ENCODE measurements at places on chromosomes 7 and 10.

DNA sequence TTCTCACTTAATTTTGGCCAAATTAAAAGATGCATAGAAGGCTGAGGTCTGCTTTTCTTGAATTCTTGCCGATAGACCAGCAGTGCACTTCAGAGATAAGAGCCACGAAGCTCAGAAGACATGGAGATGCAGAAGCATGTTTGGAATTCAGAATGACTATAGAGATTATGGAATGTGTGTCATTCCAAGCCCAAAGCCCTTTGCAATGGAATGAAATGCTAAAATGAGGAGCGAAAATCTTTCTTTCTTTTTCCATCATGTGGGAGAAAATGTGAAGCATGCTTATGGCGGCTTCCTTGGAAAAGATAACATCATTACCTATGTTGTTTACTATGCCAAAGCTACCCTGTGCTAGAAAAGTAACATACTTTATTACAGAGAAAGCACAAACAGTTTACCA lies 257.0 kb upstream of the RNF32 start:
- peak; percentile 97 for DNase-seq

GRCh38 chr7:1906087-1906830 lies 236.2 kb downstream of the ELFN1 start:
- no peak for DNase-seq

DNA sequence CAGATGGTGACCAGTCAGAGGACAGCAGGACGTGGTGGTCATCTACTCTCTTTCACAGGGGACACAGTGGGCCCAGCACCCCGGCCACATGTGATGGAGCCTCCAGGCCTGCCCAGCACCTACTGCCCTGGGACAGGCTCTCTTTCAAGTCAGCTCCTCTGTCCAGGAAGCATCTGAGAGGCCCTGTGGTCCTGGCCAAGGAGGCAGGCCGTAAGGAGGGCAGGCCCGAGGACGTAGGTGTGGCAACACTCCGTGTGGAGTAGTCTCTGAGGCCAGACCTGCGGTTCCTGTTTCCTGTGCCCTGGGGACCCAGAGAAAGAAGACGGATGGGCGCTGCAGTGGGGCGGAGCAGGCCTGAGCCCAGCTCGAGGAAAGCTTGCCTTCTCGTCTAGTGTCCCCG lies 179.2 kb downstream of the EBF3 start:
- DNase-seq, result no peak

DNA sequence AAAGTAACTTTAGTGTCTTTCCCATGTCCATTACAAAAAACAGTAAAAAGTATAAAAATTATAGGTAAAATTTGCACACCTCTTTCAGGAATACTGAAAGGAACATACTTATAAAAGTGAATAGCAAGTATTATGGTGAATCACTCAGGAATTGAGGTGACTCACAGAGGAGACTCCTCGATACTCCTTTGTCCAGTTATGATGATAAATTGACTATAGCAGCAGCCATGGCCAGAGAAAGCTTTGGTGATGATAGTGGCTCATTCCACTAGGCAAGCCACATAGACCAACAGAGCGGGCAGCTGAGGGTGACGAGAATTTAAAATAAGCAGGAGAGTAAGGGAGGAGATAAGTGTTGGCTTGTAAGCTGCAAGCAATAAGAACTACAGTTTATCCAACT lies 1231.1 kb upstream of the CELF2 start:
- DNase-seq, result no peak

GRCh38 chr7:122550545-122550944 lies 148.4 kb downstream of the RNF133 start:
- DNase-seq, result no peak

- no peak for DNase-seq
Observed at GRCh38 chr10:48714088-48714487, 29.4 kb downstream of the WDFY4 start.

DNA sequence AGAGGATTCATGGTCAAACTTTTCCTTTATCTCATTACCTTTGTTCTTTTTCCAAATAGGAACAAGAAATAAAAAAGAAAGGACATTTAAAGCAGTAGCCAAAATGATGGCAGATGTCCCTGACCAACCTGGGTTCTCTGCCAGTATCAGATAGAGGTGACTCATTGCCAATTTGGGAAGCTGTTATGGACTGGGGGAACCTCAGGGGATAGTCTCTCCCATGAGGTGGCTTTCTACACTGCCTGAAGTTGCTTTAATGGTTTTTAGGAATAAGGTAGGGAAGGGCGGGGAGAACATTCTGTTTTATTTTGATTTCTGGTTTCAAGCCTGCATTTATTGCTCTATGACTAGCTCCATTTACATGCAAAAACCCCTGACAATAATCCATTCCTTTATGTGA lies 457.9 kb upstream of the TPK1 start:
- no peak for DNase-seq

- DNase-seq, result peak; percentile 77
Observed at GRCh38 chr10:120813085-120813484, 38.1 kb upstream of the WDR11 start.

- peak; percentile 89 for DNase-seq
Observed at GRCh38 chr10:30170814-30171213, 111.4 kb upstream of the JCAD start.

- no peak for DNase-seq
Observed at GRCh38 chr10:72062382-72062781, 26.0 kb downstream of the SPOCK2 start.

DNA sequence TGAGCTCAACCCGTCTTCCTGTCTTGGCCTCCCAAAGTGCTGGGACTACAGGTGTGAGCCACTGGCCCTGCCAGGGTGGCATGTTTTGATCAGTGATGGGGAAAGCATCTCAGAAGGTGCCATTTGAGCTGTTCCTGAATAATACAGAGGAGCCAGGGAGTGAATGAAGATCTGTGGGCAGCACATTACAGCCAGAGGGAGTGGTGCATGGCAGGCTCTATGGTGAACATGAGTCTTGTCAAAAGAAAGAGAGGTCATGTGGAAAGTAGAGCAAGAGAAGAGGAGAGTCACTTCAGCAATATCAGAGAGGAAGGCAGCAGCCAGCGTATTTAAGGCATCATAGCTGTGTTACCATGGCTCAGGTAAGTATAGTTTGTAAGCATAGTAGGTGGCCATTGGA lies 275.7 kb upstream of the LRGUK start:
- no peak for DNase-seq

- no peak for DNase-seq
Observed at GRCh38 chr7:158111049-158111751, 476.4 kb downstream of the PTPRN2 start.

DNA sequence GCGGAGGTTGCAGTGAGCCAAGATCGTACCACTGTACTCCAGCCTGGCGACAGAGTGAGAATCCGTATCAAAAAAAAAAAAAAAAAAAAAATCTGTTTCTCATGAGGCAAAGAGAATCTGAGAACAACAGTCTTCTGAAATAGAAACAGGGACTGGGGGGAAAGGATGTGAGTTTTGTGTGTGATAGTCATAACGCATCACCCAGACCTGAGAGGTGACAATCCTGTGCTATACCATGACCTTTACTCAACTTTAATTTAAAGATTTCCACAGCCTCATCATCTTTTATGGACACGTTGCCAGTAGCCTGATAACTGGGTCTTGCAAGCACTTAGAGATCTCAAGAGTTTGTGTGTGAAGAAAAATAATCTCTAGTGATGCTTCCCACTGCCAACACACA lies 2.3 kb downstream of the ATXN7L1 start:
- DNase-seq, result no peak

DNA sequence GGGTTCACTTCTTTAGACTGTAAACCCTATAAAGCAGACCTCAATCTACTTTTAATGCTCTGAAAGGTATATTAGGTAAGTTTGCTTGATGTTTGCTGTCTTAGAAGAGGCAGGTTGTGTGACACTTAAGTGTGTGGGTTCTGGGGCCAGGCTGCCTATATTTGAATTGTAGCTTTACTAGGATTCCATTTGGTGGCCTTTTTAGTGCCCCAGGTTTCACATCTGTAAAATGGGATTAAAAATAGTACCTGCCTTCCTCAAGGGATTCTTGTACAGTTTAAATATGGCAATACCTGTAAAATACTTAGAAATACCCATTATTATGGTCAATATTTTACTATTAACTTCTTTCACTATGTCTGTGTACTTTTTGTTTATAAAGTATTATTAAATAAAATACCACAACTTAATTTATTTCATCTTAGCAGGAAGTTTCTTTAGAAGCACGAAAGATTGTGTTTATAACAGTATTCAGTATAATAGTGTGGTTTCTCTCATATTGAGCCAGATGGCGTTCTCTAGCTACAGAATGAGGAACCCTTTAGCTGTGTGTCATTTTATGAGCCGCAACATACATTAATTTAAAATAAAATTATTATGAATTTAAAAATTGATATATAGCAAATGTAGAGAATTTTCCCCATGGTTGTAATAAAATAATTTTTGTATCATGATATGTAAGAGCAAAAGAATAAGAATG lies 94.2 kb downstream of the CDK14 start:
- DNase-seq, result no peak

GRCh38 chr7:4246536-4246935 lies 435.6 kb upstream of the FOXK1 start:
- no peak for DNase-seq

GRCh38 chr10:59876695-59877094 lies 29.7 kb downstream of the CCDC6 start:
- no peak for DNase-seq

GRCh38 chr7:88669913-88670312 lies 89.6 kb upstream of the ZNF804B start:
- no peak for DNase-seq

DNA sequence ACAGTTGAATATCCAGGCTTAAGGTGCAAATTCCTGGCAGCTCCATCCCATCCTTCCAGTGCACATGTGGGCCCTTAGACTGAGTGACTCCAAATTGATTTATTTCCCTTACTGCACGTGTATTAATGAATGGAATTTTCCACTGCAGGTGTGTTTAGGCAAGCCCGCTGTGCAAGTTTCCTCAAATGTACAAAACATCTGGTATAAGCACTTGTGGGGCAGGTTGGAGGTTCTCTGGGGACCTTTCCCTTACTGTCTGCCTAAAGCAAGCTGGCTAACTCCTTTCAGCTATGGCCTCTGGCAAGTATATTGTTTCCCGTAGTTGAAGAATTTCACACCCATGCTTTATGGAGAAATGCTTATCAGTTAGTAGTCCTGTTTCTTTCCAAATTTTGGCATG lies 25.3 kb upstream of the GIMAP6 start:
- DNase-seq, result no peak
